ENCODE measurements at places on chromosomes 6 and 20. TPM values are rescaled to one million over a fixed set of nuclear protein-coding genes. Genes with fewer than 3 reads are reported as not detected.

Gene XKR7
- 0.20 TPM for polyA plus RNA-seq

Gene DDX43
- polyA plus RNA-seq, result 1.3 TPM

Gene PSORS1C1
- 0.70 TPM for polyA plus RNA-seq

Gene CASS4
- polyA plus RNA-seq, result 23.9 TPM

DNA sequence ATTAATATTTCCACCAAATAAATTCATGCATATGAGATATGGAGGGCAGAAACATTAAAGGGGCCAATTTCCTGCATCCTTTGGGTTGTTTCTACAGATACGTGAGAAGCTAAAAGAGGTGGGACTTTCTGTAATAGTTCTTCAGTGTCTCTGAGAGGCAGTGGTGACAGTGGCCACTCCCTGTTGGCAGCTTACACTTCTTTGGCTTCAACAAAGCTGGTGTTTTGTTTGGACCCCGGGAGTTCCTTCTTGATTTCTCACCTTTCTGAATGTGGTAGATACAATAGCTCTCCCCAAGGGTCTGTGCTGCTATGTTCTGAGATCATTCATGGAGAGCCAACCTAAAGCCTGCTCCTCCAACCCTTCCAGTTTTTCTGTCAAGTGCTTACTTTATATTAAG lies 7.8 kb downstream of the PLCB1 start:
- no peak for DNase-seq

DNA sequence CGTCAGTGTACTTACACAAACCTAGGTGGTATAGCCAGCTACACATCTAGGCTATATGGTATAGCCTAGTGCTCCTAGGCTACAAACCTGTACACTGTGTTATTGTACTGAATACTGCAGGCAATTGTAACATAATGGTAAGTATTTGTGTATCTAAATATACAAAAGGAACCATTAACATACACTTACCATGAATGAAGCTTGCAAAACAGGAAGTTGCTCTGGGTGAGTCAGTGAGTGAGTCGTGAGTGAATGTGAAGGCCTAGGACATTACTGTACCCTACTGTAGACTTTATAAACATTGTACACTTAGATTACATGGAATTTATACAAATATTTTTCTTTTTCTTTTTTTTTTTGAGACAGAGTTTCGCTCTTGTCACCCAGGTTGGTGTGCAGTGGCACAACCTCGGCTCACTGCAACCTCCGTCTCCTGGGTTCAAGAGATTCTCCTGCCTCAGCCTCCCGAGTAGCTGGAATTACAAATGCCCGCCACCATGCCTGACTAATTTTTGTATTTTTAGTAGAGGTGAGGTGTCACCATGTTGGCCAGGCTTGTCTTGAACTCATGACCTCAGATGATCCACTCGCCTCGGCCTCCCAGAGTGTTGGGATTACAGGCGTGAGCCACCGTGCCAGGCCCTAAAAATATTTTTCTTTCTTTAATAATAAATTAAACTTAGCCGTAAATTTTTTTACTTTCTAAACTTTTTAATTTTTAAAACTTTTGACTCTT lies 15.4 kb upstream of the KIAA1755 start:
- DNase-seq, result no peak

DNA sequence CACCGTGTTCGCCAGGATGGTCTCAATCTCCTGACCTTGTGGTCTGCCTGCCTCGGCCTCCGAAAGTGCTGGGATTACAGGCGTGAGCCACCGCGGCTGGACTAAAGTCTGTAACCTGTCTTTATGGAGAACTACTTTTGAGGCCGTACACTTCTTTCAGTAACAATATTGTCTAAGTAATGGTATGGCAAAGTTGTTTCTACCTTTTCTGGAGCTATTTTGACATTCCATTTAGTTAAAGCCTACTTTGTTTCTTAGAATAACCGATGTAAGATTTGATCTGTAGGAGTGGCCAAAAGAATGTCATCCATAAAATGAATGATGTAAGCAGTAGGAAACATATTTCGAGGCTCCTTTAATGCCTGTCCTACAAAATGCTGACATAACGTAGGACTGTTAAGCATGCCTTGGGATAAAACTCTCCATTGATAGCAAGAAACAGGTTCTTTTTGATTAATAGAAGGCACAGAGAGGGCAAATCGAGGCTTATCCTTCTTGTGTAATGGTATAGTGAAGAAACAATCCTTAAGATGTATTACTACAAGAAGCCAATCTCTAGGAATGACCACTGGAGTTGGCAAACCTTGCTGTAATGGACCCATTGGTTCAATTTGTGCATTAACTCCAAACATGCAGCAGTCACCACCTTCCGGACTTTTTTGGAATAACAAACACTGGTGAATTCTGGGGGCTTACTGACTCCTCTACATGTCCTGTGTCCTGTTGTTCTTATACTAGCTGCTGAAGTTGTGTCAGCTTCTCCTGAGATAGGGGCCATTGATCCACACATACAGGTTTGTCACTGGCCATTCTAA lies 35.9 kb downstream of the HLA-DRA start:
- no peak for DNase-seq

- no peak for DNase-seq
Measured at GRCh38 chr6:167420858-167421766, 96.2 kb downstream of the TTLL2 start.

DNA sequence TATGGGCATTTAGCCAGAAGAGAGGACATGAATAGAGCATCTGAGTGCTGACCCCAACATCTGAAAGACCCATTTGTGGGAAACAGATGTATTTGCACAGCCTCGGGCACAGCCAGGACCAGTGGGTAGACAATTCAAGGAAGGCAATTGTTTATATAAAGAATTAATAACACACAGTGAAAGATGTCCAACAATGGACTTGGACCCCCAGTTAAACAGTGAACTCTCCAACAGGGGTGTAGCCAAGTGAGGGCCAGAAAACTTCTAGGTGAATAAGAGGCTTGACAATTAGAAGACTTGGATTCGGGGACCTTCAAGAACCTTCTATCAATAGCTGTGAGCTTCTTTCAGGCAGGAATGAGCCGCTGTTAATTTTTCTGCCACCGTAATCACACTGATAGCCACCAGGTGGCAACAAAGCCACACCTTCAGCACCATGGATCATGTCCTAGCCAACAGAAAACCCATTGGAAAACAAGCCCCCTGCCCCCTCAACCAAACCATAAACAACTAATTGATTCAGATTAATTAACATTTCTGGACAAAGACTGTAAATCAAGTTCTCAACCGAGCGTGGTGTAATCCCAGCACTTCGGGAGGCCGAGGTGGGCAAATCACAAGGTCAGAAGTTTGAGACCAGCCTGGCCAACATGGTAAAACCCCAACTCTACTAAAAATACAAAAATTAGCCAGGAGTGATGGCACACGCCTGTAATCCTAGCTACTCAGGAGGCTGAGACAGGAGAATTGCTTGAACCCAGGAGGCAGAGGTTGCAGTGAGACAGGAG lies 8.8 kb upstream of the SRSF6 start:
- no peak for DNase-seq

- DNase-seq, result no peak
Measured at GRCh38 chr6:35224720-35225119, 11.0 kb downstream of the SCUBE3 start.

DNA sequence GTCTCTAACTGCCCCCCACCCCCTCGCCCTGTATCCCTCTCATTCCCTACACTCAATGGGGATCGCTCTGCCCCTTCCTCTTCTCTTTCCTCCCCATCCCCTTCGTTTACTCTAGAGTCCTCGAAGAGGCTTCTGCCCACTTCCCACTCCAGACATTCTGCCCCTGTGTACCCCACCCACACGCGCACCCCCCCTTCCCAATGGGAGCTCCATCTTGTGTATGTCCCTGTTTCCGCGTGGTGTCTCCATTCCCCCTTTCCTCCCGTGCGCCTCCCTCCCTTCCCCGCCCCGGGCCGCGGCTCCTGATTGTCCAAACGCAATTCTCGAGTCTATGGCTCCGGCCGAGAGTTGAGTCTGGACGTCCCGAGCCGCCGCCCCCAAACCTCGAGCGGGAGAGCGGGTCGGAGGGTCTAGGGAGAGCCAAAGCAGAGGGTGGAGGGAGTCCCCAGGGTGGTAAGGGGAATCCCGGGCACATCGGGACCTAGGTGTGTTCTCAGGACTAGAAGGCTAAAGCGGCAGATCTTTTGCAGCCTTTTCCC lies 679 bp upstream of the RING1 start:
- peak; percentile 64 for DNase-seq

DNA sequence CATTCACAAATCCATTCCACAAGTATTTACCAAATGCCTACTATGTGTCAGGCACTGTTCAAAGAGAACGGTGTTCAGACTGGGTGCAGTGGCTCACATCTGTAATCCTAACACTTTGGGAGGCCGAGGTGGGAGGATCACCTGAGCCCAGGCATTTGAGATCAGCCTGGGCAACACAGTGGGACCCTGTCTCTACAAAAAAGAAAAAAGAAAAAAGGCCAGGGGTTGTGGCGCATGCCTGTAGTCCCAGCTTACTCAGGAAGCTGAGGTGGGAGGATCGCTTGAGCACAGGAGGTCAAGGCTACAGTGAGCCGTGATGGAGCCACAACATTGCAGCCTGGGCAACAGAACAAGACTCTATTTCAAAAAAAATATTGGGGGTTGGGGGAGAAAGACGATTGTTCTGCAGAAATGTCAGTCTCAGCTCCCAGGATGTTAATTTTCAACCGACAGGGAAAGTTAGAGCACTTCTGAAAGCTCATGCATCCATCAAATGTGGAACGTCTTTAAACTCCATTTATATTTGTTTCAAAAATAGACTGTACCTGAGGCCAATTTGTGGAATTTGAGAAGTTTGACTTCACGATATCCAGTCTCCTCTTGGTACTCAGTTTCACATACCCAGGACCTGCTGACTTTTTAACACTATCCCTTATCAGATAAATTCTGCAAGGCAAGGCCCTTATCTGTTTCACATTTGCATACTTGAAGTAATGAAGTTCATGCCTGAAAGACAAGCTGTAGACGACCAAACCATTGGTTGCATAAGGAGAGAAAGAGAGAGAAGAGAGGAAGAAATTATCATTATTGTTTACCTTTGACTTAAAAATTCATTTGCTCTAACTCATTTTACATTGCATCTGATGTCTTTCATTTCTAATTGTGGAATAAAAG lies 14.8 kb upstream of the BTN3A2 start:
- DNase-seq, result no peak

DNA sequence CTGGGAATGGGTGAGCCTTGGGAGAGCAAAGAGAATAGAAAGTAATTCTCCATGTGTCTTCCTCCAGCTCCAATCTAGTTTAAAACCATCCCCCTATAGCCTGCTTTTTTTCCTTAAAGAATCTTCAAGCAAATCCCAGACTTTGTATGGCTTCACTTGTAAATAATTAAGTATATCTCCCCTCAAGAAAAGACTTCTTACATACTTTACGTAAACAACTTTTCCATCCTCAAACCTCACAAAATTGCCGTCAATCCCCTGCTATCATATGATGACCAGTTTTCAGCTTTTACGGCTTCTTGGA lies 88.5 kb upstream of the PHACTR3 start:
- no peak for DNase-seq

GRCh38 chr20:37188787-37189186 lies 9.4 kb upstream of the MROH8 start:
- no peak for DNase-seq

DNA sequence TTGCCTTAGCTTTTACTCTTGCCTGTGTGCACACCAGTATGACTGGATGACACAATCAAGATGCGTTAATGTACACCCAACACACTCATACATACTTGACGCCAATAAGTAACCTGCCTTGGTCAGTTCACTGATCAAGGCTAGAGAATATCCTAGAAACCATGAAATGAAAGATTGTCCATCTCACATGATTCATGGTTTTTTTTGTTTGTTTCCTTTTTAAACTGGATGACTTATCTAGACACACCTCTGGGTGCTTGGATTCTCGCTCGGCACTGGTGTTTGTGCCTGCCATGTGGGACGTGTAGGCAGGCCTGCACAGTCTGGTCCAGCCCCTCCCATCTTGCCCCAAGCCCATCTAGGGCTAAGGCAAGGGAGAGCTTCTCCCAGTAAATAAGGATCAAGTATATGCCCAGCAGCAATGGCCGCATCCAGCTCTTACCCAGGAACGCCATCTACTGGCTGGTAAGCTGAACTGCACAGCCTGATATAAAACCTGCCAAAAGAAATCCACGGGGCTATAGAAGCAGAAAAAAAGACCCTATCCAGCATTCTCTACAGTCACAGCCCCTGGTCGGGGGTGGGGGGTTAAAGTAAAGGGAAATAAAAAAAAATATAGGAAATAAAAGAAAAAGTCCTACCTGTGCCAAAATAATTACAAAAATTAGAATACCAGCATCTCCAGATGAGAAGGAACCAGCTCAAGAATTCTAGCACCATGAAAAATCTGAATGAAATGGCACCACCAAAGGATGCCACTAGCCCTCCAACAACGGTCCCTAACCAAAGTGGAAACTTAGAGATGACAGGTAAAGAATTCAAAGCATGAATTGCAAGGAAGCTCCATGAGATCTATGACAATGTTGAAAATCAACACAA lies 73.3 kb downstream of the OTOR start:
- DNase-seq, result no peak

GRCh38 chr6:30615958-30616810 lies 859 bp downstream of the PPP1R10 start:
- DNase-seq, result peak; percentile 33

DNA sequence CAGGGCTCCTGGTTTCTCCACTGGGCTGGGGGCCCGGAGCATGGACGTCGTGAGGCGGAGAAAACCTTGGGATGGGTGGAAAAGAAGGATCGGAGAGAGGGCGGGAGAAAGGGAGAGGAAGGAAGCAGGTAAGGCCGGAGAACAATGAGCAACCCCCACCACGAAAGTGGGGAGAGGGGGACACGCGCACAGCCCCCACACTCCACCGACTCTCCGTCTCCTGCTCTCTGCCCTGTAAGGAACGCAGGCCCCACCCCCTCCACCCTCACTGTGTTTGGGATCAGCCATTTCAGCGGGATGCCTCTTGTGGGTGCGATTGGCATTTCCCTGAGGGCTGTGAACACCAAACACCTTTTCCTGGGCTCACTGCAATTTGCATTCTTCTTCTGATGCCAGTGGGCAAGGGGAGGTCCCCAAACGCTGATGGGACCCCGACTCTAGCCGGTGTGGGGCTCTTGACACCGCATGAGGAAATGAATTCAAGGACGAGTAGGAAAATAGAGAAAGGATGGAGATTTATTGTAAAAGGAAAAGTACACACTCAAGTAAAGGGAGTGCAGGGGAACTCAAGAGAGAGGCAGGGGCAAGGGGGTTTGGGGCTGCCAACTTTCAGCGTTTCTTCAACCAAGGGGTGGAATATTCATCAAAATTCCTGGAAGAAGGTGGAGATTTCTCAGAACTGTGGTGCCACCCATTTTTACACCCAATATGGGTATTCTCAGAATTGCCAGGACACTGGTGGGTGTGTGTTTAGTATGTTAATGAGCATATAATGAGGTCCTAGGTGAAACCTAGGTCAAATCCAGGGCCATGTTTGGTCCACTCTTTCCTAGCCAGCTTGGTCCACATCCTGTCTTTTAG lies 13.1 kb upstream of the RAET1L start:
- DNase-seq, result no peak

Measured in right lung (tissue), 10 donors.